Epithelial cell of umbilical artery (primary cell): ENCODE measurements at places on chromosomes 1 and 21. TPM values are rescaled to one million over a fixed set of nuclear protein-coding genes. Genes with fewer than 3 reads are reported as not detected.

Gene OVAAL
- total RNA-seq = not detected in 2 replicates

Gene KIF21B
- total RNA-seq = 0.65 and 1.1 TPM in 2 replicates

Gene WNT9A
- 1.3 and 2.1 TPM in 2 replicates for total RNA-seq

Gene CELF3
- not detected in 2 replicates for total RNA-seq

Gene CRNN
- total RNA-seq = not detected in 2 replicates

Gene SYTL1
- total RNA-seq = under 0.01 TPM in 1 of 2 replicates, not detected in the other

Gene PIGP
- total RNA-seq = 2.9 and 4.7 TPM in 2 replicates

Gene ATP1A4
- not detected in 2 replicates for total RNA-seq

Gene RRP1
- total RNA-seq = 26.3 and 29.0 TPM in 2 replicates

Gene PRR9
- not detected in 2 replicates for total RNA-seq

Gene CD247
- total RNA-seq = not detected in 2 replicates

Gene ARHGEF16
- total RNA-seq = 0.32 and 0.46 TPM in 2 replicates

Gene PPIAL4G
- total RNA-seq = not detected in 2 replicates

Gene IFI6
- 129 and 3,193 TPM in 2 replicates for total RNA-seq

Gene TTLL7
- total RNA-seq = 1.9 and 2.7 TPM in 2 replicates

Gene ACTRT2
- total RNA-seq = not detected in 2 replicates

Gene CFAP107
- total RNA-seq = not detected in 2 replicates

Gene OR10X1
- total RNA-seq = not detected in 2 replicates

Gene CAMTA1
- total RNA-seq = 99.1 and 118 TPM in 2 replicates

Gene ABL2
- 105 and 121 TPM in 2 replicates for total RNA-seq

Gene NIBAN1
- 4.5 and 7.0 TPM in 2 replicates for total RNA-seq

Gene NCAM2
- total RNA-seq = 0.97 and 1.4 TPM in 2 replicates

Gene RGSL1
- total RNA-seq = not detected in 2 replicates

Gene PRELP
- total RNA-seq = under 0.01 and 0.15 TPM in 2 replicates

Gene KCNE1
- total RNA-seq = 0.15 TPM in 1 of 2 replicates, not detected in the other

Gene GIPC2
- 12.7 and 29.3 TPM in 2 replicates for total RNA-seq

Gene TMCC2
- 1.8 and 1.9 TPM in 2 replicates for total RNA-seq

Gene CFAP45
- total RNA-seq = 1.5 and 1.9 TPM in 2 replicates

Gene SELENOF
- 213 and 260 TPM in 2 replicates for total RNA-seq

Gene ASCL5
- total RNA-seq = not detected in 2 replicates

Gene PADI1
- total RNA-seq = not detected in 2 replicates

Gene AMPD1
- total RNA-seq = not detected in 2 replicates

Gene IL22RA1
- total RNA-seq = not detected in 2 replicates

Gene CDC20
- 62.0 and 106 TPM in 2 replicates for total RNA-seq
